ENCODE measurements at places on chromosomes 12 and 14.

GRCh38 chr14:24098927-24099813 is 5.1 kb downstream of the PCK2 start:
- DNase-seq: no peak

GRCh38 chr14:105927096-105928060 is 401.0 kb downstream of the TMEM121 start:
- no peak for DNase-seq

GRCh38 chr14:41650802-41651201 is 44.1 kb downstream of the LRFN5 start:
- DNase-seq: no peak

- no peak for DNase-seq
Observed at GRCh38 chr14:101315802-101316296, 245.4 kb upstream of the DIO3 start.

DNA sequence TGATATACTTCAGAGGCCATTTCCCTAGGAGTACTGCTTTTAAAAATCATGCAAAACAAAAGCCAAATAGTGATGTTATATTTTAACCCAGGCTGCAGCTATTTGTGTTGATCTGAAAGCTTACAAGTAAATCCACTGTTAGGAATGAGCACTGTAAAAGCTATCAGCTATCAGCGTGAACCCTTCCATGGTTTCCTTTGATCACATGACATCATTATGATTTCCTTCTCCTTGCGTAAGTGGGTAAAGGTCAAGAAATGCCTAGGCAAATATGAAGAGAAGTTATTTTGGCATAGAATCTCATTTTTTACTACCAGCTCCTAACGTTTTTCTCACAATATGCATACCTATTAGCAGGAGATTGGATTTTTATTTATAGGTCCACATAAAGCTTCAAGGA is 48.6 kb upstream of the CATSPERB start:
- no peak for DNase-seq

DNA sequence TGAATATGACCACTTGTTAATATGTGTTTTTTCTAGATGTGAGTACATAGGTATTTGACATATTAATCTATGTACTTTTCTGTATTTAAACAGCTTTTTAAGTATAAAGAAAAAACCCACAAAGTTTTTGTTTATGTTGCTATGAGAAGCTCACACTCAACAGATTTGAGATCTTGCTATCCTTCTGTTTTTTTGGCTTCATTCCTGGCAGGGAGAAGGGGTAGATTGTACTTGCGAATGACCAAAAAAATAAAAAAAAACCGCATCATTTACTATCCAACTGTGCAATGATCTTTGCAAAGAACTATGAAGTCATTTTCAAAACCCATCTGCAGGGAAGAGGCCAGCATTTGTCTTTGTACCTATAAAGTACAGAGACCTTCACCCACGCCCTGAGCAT is 28.4 kb upstream of the TBX5 start:
- no peak for DNase-seq

- no peak for DNase-seq
Observed at GRCh38 chr14:53954551-53955228, 1.9 kb downstream of the BMP4 start.

- no peak for DNase-seq
Observed at GRCh38 chr14:61110316-61111082, 129.5 kb downstream of the SLC38A6 start.

GRCh38 chr12:22527999-22528398 is 16.3 kb downstream of the C2CD5 start:
- no peak for DNase-seq

DNA sequence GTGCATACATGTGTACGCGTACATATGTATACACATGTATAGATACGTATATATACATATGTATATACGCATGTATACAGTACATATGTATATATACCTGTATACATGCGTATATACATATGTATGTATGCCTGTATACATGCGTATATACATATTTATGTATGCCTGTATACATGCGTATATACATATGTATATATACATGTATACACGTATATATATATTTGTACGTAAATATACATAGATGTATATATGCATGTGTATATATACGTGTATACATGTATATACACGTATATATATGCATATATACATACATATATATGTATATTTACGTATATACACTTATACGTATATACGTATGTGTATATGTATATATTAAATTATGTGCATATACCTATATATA is 93.9 kb upstream of the ABCD2 start:
- DNase-seq: no peak

- DNase-seq: no peak
Observed at GRCh38 chr12:13472690-13473089, 276.2 kb downstream of the EMP1 start.

GRCh38 chr14:37864861-37865718 is 269.7 kb downstream of the TTC6 start:
- DNase-seq: no peak

- no peak for DNase-seq
Observed at GRCh38 chr14:29857551-29857950, 70.1 kb downstream of the PRKD1 start.

DNA sequence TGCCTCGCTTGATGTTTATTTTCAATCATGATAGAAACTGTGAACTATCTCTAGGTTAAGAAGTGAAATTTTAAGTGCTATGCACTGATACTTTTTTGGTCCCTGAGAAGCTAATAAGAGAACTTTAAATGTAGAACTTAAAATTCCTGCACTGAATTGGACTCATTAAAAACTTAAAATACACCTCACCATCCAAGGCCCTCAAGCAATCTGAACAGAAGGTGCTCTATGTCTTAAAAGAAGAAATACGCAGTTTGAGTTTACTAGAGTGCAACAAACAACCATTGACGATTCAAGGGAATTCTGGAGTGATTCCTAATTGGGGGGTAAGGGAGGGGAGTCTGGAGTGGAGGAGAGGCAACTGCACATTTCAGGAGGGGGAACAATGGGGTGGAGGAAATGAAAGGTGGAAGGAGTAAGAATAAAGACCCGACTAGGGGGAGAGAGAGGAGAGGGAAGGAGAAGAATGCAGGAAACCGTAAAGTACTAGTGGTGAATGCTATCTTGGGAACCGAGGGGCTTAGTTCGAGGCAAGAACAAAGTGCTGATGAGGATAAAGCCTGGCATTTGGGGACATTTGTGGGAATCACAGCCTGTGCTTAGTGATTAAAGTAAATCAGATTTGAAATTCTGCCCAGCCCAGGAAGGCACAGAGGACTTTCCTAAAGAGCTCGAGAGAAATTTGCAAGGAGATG is 389.7 kb downstream of the AACS start:
- no peak for DNase-seq

- no peak for DNase-seq
Observed at GRCh38 chr12:41514907-41515306, 326.8 kb downstream of the PDZRN4 start.

DNA sequence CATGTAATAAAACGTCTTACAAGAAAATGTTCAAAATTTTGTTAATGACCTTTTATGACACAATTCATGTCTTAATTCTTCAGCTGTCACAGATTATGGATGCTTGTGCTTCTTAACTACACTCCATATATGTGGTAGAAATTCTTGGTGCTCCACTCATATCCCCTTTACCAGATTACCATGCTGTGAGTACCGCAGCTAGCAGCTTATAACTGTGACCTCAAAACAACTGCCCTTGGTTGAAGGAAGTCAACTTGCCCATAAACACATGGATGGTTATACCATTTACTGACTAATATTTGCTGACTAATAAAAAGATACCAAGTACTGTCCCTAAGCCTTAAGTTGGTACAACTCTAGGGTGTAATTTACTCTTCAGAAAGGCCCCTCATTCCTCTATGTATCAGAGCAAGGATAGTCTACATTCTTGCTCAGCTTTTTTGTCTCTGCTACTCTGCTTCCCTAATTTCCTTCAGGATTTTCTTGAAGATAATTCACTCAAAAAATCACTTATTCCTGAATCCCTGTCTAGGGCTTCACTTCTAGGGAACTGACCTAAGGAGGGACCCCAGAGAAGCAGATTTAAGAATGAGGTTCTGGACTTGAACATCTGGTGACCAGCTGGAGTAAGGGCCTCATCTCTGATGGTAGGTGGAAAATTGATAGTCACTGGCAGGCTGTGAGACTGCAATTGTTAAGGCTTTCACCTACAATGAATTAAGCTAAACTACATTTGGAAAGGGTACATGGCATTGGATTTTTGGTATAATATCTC is 152.3 kb downstream of the SLC6A15 start:
- DNase-seq: no peak

DNA sequence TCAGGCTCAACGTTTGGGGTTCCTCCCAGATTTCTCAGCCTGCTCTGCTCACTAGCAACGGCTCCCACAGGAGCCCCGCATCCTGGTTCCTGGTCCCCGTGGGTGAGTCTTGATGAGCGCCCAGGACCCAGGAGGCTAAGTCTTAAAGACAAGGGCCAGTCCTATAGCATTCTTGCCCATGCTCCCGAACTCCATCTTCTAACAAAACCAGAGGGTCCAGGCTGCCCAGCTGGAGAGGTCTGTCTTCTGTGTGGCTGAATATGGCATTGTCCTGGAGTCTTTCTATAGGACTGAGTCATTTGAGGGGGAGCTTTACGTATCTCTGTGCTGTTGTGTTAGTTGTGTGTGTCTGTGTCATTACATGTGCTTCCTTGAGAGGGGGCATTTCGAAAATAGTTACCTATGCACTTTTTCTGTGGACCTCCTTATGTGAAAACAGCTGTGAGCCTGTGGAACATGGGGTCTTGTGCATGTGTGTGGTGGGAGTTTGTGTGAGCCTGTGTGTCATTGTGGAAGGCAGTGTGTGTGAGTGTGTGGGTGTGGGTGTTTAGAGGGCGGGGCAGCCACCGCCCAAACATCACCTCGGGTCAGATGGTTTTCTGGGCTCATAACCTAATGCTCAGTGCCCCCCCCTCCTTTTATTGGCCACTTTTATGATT is 9.1 kb upstream of the TBX5 start:
- no peak for DNase-seq

GRCh38 chr12:69467366-69467765 is 2.8 kb upstream of the FRS2 start:
- DNase-seq: no peak

DNA sequence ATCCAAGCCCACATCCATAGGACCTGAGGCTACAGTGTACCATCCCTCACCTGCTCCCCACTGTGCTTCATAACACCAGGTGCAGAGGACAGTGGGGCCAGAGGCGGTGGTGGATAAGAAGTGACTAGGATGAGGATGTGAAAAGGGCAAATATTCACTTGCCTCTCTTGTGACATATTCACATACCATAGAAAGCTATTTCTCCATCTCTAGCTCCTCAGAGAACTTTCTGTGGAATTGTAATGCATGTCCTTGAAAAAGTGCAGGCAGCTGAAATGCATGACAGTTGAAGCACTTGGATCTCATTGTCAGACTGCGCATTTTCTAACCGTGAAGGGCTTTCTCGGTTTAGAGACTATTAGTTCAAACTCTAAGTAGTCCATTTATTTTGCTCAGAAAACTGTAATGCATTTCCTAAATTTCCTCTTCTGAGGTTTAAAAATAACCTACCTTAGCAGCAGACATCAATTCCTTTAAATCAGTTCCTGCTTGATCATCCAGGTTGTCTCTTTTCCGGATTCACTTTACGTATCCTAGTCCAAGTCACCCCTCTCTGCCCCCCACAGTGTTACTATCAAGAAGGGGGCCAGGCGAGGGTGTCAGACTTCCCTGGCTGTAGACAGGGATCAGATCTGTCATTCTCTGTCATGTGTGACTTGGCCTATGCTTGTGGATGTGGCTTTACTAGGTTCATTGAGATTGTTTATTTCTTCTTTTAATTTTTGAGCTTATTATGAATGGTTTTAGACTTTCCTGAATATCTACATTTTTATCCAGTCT is 984.0 kb upstream of the TMEM132C start:
- DNase-seq: no peak

GRCh38 chr12:14842315-14842714 is 1.0 kb downstream of the ART4 start:
- DNase-seq: no peak

GRCh38 chr12:122062832-122063693 is 15.5 kb upstream of the MLXIP start:
- DNase-seq: no peak

GRCh38 chr12:95990136-95990535 is 6.0 kb downstream of the HAL start:
- DNase-seq: no peak

DNA sequence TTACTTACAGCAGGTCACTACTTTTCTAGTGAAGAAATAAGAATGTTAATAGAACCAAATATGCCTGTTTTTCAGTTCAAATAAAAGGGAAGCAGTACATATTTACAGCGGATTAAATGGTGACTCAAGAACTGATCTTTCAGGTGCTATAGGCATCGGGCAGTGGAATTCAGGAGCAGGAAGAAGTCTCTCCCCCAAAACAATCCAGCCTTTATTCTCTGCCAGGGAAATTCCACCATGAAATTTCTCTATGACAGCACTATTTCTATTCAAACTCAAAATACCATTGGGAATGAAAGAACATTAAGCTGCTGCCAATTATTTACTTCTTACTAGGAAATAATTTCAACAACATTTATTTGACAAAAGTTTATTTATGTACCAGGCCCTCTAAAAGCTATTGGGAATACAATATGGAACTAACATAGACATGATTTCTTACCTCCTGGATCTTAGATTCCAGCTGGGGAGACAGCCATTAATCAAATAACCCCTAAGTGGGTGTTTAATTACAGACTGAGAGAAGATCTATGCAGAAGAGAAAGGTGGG is 60.3 kb upstream of the KRR1 start:
- DNase-seq: no peak

DNA sequence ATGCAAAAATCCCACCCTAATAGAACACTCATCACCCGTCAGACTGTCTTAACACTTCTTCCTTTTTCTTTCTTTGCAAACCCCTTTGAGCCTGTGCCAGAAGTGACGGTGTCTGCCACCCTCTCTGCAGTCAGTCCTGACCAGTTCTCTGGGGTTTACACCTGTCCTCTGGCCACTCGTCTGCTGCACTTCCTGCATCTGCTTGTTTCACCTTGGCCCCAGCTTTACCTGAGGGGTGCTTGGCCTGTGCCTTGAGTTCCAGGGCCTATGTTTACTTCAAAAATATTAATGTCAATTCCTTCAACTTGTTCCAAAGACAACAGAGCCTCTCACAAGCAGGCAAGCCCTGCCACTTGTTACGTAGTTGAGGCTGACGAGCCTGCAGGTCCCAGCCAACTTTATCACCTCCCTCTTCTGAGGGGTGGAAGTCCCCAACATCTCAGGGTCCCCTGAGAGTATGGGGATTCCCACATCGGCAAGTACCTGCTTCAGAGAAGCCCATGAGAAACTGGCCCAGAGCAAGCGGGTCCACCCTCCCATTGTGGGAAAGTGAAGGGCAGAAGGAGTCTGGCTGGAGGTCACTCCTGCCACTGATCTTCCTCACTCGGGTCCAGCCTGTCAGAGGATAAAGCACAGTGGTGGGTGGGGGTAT is 205.4 kb downstream of the DAD1 start:
- no peak for DNase-seq

GRCh38 chr14:22391908-22392565 is 197.0 kb downstream of the DAD1 start:
- DNase-seq: no peak

Data from stimulated activated CD4-positive, alpha-beta T cell treated with anti-CD3 and anti-CD28 coated beads, Interleukin-1b, Interleukin-23, amount 100 ng/mL, for 1 hour (primary cell).